Stimulated activated CD4-positive, alpha-beta T cell treated with anti-CD3 and anti-CD28 coated beads, TNF-alpha, amount 100 ng/mL, for 4 hours (primary cell): ENCODE measurements at places on chromosomes 6 and 20.

- no peak for DNase-seq
These were observed 481.8 kb downstream of the TFAP2B start for GRCh38 chr6:51300510-51300909.

DNA sequence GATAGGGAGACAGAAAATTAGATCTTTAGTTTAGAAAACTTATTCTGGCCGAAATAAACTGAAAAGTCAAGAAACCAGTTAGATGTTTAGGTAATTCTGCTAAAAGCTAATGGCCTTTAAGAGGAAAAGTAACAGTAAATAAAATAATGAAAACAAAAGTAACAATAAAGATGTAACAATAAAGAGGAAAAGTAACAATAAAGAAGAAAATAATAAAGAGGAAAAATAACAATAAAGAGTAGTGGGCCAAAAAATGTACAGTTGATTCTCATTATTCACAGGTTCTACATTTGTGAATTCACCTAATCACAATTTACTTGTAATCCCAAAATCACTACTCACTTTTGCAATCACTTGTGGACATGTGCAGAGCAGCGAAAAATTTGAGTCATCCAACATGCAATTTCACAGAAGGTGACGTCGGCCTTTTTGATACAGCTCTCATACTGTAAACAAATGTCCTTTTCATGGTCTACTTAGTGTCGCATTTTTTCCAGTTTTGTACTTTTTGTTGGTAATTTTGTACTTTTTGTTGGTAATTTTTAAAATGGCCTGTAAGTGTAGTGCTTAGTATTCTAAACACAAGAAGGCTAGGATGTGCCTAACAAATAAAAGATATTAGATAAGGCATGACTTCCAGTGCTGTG lies 24.0 kb downstream of the HBS1L start:
- no peak for DNase-seq

GRCh38 chr6:38673397-38674165 lies 29.4 kb downstream of the GLO1 start:
- no peak for DNase-seq

GRCh38 chr6:19538096-19538495 lies 299.1 kb upstream of the ID4 start:
- no peak for DNase-seq

DNA sequence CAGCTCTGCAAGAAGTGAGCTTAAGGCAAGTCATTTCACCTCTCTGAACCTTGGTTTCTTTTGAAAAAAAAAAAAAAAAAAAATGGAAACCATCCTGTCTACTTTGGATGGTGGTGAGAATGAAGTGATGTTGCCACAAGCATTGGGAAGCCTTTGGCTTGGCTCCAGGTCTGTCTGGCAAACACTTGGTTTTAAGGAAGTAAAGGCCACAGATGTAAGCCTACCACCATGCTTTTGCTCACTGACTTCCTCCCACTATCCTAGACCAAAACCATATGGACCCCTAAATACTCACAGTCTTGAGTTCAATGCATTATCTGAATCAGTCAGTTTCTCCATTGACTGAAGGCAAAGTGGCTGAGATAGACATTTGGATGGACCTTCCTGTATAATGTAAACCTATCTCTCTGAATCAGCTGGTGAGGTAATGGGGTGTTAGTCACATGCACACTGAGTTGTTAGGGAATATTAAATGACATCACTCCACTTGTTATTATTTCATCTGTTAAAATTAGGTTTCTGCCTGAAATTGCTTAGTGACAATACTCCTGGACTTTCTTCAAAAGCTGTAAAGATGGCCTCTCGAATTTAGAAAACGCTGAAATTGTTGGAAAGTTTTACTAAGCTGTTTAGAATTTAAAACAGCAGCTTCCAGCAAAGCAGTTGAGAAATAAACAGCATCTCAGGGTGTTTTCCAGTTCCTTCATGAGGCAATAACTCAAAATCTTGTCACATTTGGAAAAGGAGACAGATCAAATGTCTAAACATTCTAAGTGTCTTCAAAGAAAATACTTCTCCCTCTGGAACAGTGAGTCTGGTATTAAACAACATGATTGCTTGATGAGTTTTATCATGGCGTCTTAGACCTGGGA lies 833.5 kb downstream of the DHX35 start:
- DNase-seq: no peak

DNA sequence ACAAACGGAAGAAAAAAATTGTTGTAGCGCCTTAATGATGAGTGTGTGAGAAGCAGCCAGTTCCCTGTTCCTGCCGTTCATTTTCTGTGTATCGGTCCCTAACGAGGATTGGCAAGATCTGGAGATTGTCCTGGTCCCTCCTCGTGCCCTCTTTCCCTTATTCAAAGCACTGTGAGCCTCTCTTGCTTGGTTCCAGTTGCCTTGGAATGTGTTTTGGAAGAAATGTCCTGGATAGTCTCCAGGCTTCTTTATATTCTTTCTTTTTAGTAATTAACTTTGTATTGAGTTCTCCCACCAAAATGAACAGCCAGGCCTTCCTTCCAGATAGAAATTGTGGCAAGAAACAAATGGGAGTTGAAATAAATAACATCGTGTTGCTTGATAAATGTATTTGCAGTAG lies 348.3 kb downstream of the CDH26 start:
- no peak for DNase-seq

DNA sequence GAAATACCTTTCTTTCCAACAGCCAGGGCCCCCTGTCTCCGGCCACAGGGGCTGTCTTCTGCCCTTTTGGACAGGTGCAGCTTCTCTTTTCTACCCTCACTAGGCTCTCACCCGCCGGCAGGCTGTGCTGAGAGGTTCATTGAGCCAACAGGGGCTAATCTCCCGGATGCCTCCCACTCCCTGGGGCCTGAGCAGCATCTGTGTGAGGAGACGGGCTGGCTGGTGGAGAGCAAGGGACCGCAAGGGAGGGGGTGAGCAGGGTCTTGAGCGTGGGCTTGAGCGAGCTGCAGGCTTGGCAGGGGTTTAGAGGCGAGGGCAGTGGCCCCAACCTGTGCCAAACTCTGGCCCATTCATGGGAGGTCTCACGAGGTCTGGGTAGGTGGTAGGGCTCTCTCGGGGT lies 56.5 kb upstream of the CST7 start:
- DNase-seq: no peak

GRCh38 chr6:13668291-13668928 lies 43.2 kb downstream of the RANBP9 start:
- DNase-seq: no peak

GRCh38 chr6:43014434-43014909 lies 423 bp downstream of the KLHDC3 start:
- no peak for DNase-seq

GRCh38 chr6:13272131-13273046 lies 55.9 kb downstream of the TBC1D7 start:
- DNase-seq: no peak

DNA sequence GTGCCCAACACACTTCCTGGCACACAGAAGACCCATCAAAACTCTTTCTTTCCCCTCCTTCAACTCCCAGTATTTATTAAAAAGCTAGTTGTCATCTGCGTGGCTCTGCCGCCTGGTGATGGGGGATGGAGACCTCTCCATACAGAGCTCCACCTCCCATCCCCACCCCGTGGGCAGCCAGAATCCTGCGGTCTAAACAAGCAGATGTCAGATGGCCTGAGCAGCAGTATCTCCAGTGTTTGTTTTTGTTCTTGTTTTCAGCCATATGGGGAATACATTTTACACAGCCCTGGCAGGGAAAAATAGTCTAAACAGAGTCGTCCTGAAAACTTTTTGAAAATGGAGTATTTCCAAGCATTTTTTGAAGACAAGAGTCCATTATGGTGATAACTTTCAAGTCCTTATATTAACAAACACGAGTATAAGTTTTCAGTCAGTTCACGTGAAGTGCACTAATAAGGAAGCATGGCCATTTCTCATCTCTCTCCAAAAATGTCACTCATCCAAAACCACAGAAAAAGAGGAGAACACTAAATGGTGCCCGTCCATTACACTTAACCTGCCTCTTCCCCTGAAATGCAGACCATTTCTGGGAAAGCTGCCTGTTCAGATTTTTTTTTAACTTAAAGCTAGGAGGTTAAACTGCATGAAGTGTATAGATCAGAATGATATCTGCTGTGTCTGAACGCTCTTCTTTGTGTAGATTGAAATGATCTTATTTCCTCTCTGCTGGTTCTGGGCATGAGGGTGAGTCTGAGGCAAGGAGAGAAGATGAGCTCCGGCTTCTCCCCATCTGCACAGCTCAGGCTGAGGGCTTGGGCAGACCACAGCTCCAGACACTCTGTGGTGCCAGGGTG lies 91.0 kb downstream of the TCP11 start:
- no peak for DNase-seq
